ENCODE measurements at places on chromosomes 4 and X. TPM values are rescaled to one million over a fixed set of nuclear protein-coding genes. Genes with fewer than 3 reads are reported as not detected.

Gene LIMCH1
- 18.6 TPM for total RNA-seq

- DNase-seq = no peak
These were observed 127.1 kb downstream of the RBM46 start for GRCh38 chr4:154908168-154908567.

Gene STEEP1
- 23.1 TPM for total RNA-seq

Gene ZNF711
- total RNA-seq = 5.2 TPM

DNA sequence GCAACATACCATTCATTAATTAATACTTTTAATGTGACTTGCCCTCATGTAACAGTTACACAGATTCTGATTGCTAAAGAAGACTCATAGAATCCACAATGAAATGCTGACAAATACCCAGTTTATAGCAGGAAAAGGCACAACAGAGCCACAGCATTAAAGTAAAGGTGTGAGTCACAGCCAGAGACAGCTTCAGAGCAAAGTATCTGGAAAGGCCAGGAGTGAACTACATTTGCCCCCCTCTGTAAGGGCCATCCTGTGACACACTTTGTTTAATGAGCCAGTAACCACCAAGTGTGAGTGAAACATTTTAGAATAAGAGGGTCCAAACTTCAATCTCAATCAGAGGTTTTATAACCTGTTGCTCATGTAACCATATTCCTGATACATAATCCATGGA lies 133.8 kb upstream of the TACR3 start:
- DNase-seq = no peak

GRCh38 chr4:137819964-137820383 lies 287.7 kb upstream of the PCDH18 start:
- DNase-seq = peak; percentile 61

DNA sequence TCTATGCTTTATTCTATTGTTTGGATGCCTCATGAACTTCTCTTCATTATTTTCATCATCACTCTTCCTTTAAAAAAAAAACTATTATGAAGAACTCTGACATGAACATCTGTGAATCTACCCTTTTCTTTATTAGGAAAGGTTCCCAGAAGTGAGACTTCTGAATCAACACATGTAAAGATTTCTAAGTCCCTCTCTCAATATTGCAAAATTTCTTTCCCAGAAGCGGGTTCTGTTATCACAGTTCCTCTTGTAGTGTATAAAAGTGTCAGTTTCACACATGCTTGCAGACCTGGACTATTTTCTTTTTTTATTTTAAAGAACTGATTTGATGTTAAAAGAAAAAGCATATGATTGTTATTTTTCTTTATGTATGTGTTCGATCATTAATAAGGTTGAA lies 330.8 kb upstream of the KLF3 start:
- no peak for DNase-seq

- DNase-seq = no peak
These were observed 4.3 kb downstream of the KLHL5 start for GRCh38 chr4:39066371-39066770.

- peak; percentile 31 for DNase-seq
These were observed at the start of gene SLC10A6 for GRCh38 chr4:86848732-86849619. Gene SLC10A6, minus strand, starts transcription at chr4:86849384. Its CDS starts 269 bp downstream, at chr4:86849115.

DNA sequence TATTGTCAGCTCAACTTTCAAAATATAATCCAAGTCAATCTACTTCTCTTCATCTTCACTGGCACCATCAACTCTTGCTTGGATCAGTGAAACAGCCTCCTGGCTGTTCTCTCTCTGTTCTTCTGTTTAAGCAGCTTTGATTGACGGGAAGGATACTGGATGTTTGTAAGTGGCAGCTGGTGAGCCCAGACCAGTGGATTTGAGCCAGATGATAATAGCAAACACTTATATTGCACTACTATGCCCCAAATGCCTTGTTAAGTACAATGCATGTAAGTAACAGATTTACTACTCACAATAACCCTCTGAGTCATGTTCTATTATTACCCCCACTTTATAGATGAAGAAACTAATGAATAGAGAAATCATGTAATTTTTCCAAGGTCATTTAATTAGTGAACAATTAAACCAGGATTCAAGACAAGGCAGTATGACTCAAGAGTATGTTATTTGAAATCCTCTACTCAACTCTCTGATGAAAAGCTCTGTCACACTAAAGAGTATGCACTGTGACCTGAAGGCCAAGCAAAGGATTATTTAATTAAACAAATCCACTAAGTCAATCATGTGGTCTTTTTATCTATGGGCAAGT lies 44.8 kb downstream of the SPANXN3 start:
- no peak for DNase-seq

Gene RAB9B
- total RNA-seq = 0.55 TPM

DNA sequence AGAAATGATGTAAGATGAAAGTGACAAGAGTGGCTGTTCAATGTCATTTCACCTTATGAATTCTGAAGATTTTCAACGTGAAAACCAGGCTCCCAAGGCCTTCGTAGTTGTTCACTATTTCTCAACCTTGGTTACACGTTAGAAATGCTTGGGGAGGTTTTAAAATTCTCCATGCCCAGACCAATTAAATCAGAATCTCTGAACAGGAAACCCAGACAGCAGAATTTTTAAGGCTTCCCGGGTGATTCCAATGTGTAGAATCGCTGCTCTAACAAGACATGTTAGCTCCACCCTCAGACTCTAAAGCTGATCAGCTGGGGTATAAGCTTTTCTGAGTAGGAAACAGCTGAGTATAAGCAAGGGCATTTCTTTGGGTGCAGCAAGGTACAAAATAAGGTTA lies 160.4 kb upstream of the TET2 start:
- DNase-seq = no peak

DNA sequence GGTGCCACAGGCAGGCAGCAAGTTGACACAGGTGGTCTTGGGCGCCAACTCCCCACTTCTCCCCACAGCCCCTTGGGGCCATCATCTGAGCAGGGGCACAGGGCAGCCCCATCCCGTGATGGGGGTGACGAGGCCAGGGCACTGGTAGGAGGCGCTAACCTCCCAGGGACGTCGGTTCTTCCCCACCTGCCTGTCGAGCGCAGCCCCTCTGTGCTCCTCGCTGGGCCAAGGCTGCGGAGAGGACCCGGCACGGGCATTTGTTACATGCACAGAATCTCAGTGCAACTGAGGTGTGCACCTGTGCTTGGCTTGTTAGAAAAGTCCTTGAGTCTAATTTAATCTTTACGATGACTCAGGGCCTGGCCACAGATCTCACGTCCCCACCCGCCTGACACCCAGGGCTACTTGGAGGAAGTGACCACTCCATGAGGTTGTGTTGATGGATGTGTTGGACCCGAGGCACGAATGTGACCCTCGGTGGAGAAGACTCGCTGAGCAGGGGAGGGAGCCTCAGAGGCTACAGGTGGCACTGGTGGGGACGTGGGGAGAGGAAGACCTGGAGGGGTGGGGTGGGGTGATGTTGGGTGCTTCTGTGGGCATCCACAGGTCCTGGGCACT lies 3.1 kb upstream of the SH3TC1 start:
- peak; percentile 24 for DNase-seq

Gene FOXR2
- total RNA-seq = not detected

Gene KIAA1210
- total RNA-seq = not detected

Gene PF4V1
- total RNA-seq = not detected

DNA sequence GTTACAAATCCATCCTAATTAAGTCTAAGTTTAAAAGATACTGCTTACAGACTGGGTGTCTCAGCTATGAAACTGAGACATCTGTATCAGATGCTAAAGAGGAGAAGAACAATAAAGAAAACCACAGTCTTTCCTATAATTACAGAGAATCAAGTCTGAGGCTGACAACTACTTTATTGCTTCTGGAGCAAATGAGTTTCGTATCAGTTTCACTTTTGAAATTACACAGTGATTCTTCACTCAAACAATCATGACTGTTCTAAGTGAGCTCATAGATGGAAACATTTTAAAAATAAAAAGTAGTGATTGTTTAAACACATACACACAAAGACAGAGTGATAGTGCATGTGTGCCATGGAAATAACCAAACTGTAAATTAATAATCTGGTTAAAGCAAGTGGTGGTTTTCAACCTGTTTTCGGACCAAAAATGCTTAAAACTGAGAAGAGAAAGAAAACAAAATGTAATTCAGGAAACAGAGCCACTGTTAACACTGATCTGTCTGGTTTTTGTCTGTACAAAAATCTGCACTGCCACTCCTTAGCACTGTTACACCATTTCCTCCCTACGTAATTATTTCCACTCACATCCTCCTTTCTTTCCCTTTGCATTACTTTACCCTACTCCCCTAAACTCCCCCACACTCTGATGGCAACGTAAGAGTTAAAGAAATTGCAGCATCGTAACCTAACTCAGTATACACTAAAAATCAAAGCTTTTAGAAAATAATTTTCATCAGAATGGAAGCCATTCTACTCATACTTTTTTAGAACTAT lies 12.5 kb downstream of the RFC1 start:
- peak; percentile 83 for DNase-seq

GRCh38 chrX:24372021-24372763 lies 11.8 kb downstream of the SUPT20HL1 start:
- no peak for DNase-seq

Gene DMRTC1
- total RNA-seq = not detected

DNA sequence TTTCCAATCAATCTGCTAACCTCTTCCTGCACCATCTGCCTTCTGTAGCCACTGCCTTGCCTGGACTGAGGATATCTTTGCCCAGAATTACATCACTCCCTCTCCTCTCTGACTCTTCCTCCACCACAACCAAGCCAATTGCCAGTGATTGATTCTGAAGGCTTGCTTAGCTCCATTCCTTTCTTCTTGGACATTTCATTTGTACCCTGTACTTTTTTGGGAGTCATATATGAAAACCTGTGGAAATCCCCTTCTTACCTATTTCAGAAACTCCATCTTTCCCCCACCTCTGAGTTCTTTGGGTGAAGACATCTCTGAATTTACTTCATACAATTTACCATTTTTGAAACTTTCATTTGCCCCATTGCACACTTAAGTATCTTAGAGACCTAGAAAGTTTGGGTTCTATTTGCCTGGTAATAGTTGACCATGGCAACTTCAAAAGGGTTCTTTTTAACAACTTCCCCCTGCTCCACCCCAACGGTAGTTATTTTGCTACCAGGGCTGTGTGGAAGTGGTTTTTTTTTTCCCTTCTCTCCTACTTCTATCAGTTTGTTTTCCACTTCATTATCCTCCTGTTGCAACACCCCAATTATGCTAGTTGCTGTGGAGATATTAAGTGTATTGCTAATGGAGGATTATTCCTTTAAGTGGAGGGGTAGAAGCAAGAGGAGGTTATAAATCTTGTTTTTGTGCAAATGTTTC lies 14.3 kb downstream of the SGMS2 start:
- DNase-seq = no peak

GRCh38 chr4:140718241-140718952 lies 37.8 kb downstream of the TBC1D9 start:
- peak; percentile 84 for DNase-seq

- DNase-seq = no peak
These were observed 1502.1 kb upstream of the ADGRL3 start for GRCh38 chr4:59698041-59698440.

DNA sequence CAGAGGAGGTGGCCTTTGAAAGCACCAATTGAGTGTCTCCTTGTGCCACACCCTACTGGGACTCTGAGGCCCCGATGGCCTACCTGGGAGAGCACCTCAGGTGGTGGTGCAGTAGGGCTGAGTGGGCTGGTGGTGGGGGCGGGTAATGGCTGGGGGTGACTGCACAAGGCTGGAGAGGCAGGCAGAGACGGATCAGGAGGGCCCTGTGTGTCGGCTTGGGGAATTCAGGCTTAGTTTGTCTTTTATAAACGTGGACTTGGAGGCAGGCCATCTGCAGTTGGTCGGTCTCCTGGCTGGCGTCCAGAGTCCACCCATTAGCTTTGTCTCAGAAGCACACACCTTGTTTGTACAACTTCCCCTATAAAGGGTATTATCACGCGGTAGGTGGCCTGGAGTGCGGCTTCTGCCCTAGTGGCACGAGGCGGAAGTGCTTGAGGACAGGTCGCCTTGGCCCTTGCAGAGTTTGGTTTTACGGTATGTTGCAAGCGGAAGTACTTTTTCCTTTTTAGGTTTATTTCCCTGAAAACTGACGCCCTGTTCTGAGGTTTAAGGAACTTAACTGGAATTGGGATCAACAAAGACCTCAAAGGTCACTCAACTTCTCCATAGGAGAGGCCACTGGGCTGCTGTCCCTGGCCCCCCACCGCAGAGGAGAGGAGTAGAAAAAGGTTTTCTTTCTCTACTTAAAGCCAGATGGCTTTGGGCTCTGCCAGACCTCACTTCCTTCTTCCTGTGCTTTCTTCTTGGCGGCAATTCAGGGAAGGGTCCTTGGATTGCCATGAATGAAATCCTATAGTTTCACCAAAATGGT lies 8.0 kb downstream of the TBC1D14 start:
- DNase-seq = peak; percentile 55

DNA sequence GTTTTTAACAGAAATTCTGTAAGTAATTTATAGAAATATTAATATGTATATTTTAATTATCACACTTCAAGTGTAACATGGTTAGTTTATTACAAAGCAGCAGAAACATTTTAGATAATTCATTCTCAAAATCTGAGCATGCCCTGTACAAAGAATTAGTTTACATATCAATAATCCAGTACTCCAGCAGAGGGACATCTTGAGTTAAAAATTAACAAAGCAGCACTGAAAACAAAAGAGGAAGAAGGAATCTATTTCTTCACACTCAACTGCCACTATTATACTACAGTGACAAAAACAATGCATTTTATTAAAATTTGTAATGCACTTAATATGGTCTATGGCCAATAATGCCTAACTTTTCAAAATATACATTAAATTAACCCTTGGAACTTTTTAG lies 179.1 kb upstream of the KLHL4 start:
- DNase-seq = peak; percentile 50

GRCh38 chrX:136714626-136715599 lies 65.8 kb downstream of the ARHGEF6 start:
- no peak for DNase-seq

Gene HMGN5
- 5.3 TPM for total RNA-seq

DNA sequence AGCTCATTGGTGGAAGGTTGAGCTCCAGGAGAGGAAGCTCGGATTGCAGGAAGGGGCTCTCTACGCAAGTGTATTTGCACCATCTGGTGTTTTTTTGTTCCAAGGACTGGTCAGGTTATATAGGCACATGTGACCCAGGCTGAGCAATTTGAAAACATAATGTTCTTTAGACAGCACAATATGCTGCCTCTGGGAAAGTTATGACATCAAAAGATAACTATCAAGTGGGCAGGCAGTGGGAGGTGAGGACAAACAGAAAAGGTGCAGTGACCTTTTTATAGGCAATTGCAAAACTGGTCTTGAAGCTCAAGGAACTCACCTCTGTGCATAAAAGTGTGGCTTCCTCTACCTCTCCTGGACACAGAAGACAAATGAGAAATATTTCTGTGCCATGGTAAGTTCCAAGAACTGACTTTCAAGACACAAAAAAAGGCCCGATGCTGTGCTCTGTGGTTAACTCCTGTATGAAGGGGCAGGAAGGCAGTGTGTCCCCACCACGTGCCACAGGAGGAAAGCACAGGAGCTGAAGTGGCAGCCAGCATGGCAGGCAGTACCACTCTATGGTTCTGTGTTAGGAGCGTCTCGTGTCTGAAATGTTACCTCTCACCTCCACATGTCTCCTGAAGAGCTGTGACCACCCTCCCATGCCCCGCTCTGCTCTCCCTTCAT lies 128.6 kb downstream of the SHROOM3 start:
- DNase-seq = no peak

Gene GYPE
- not detected for total RNA-seq

- no peak for DNase-seq
These were observed 68.0 kb upstream of the GRID2 start for GRCh38 chr4:92235731-92236130.

Gene HSFX2
- 0.55 TPM for total RNA-seq

Measured in endothelial cell of umbilical vein (primary cell).